Foreskin keratinocyte (primary cell): ENCODE measurements at places on chromosomes 11 and 22. TPM values are rescaled to one million over a fixed set of nuclear protein-coding genes. Genes with fewer than 3 reads are reported as not detected.

PGM2L1 gene
- polyA plus RNA-seq = 0.70 and 0.86 TPM in 2 replicates

LAYN gene
- 6.8 and 7.0 TPM in 2 replicates for polyA plus RNA-seq

SLC25A45 gene
- polyA plus RNA-seq = 0.16 and 0.17 TPM in 2 replicates

OVCH2 gene
- 0.13 and 0.21 TPM in 2 replicates for polyA plus RNA-seq

PKP3 gene
- 149 and 165 TPM in 2 replicates for polyA plus RNA-seq

BARX2 gene
- 1.2 and 2.3 TPM in 2 replicates for polyA plus RNA-seq

KIRREL3 gene
- polyA plus RNA-seq = 0.08 TPM in 1 of 2 replicates, not detected in the other

KCNJ4 gene
- polyA plus RNA-seq = 0.02 TPM in 1 of 2 replicates, not detected in the other

UBQLNL gene
- 0.04 and 0.11 TPM in 2 replicates for polyA plus RNA-seq

MS4A14 gene
- not detected in 2 replicates for polyA plus RNA-seq

SREBF2 gene
- 57.6 and 62.4 TPM in 2 replicates for polyA plus RNA-seq

CCDC157 gene
- 1.5 and 1.7 TPM in 2 replicates for polyA plus RNA-seq

APOL3 gene
- 0.25 and 0.54 TPM in 2 replicates for polyA plus RNA-seq

APOA5 gene
- not detected in 2 replicates for polyA plus RNA-seq

INTS4 gene
- polyA plus RNA-seq = 18.7 and 20.2 TPM in 2 replicates

STX3 gene
- polyA plus RNA-seq = 13.9 and 15.9 TPM in 2 replicates

CCDC34 gene
- 11.2 and 14.5 TPM in 2 replicates for polyA plus RNA-seq

MRGPRX4 gene
- polyA plus RNA-seq = not detected in 2 replicates

SERHL2 gene
- polyA plus RNA-seq = 1.1 and 1.5 TPM in 2 replicates
